Adipose tissue (tissue), 3 donors: ENCODE measurements at places on chromosomes 7 and 10. TPM values are rescaled to one million over a fixed set of nuclear protein-coding genes. Genes with fewer than 3 reads are reported as not detected.

The MARVELD1 gene
- 8.7 TPM for polyA plus RNA-seq

The NPFFR1 gene
- under 0.01 TPM for polyA plus RNA-seq

The CYP3A7 gene
- polyA plus RNA-seq: not detected

The CNPY1 gene
- polyA plus RNA-seq: not detected

The OR2A5 gene
- polyA plus RNA-seq: not detected
